ENCODE measurements at places on chromosomes 1 and 21.

DNA sequence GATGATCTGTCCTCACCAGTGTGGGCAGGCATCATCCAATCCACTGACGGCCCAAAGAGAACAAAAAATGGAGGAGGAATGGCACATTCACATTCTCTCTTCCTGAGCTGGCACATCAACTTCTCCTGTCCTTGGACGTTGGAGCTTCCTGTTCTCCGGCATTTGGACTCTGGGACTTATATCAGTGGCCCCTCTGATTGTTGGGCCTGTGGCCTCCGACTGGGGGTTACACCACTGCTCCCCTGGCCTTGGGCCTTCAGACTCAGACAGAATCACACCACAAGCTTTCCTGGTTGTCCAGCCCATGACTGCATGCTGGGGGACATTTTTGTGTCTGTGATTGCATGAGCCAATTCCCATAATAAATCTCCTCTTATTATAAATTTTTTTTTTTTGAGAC, 20.1 kb downstream of the IFNLR1 start:
- no peaks in the 10 kb centered on the region for H3K36me3 ChIP-seq
- no peak overlapping the region for H3K4me3 ChIP-seq
- H3K27me3 ChIP-seq: peaks cover 12% of the 10 kb centered on the region
- H3K27ac ChIP-seq: no peak overlapping the region
- no peaks in the 10 kb centered on the region for H3K4me1 ChIP-seq

- peaks cover 14% of the 10 kb centered on the region for H3K4me1 ChIP-seq
- H3K4me3 ChIP-seq: peak overlapping the region; percentile 76
- H3K27me3 ChIP-seq: no peaks in the 10 kb centered on the region
- DNase-seq: peak; percentile 50
- H3K27ac ChIP-seq: peak overlapping the region; percentile 59
Measured at GRCh38 chr1:24502065-24502708, 449 bp upstream of the RCAN3 start.

- H3K36me3 ChIP-seq: peaks cover 95% of the 10 kb centered on the region
- peak; percentile 95 for DNase-seq
- no peaks in the 10 kb centered on the region for H3K27me3 ChIP-seq
- peaks cover 38% of the 10 kb centered on the region for H3K4me1 ChIP-seq
- no peak overlapping the region for H3K4me3 ChIP-seq
Measured at GRCh38 chr1:26771643-26772321, 16.0 kb upstream of the PIGV start.

DNA sequence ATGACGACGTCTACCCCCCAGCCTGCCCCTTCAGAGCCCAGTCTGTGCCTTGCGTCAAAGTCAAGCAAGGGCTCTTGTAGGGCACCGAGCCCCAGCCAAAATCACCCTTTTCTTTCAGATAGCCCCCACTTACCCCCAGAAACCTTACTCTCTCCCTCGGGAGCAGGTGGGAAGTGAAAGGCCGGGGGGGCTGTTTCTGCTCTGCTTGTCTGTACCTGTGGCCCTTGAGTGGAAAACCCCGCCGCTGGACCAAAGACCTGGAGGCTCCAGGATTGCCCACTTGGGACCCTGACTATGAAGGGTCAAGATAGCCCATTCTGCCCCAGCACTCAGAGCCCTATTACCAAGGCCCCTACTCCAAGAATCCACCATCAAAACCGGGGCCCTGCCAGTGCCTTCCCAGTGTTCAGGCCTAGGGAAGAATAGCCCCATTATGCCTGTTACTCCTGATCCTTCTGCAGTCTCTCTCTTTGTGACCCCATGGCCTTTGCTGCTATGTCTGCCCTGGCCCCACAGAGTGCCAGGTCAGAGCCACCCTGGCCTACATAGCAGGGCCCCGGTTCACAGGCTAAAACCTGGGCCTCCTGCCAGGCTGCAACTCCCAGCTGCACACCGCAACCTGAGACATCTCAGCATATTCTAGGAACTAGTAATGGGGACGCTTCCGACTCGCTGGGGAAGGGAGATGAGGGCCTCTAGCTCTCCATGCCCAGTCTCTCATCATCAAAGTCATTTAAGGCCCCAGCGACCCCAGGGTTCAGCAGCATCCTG, 22.2 kb upstream of the HPDL start:
- peak overlapping the region; percentile 86 for H3K4me3 ChIP-seq
- peak; percentile 30 for DNase-seq
- H3K27ac ChIP-seq: peak overlapping the region; percentile 96

DNA sequence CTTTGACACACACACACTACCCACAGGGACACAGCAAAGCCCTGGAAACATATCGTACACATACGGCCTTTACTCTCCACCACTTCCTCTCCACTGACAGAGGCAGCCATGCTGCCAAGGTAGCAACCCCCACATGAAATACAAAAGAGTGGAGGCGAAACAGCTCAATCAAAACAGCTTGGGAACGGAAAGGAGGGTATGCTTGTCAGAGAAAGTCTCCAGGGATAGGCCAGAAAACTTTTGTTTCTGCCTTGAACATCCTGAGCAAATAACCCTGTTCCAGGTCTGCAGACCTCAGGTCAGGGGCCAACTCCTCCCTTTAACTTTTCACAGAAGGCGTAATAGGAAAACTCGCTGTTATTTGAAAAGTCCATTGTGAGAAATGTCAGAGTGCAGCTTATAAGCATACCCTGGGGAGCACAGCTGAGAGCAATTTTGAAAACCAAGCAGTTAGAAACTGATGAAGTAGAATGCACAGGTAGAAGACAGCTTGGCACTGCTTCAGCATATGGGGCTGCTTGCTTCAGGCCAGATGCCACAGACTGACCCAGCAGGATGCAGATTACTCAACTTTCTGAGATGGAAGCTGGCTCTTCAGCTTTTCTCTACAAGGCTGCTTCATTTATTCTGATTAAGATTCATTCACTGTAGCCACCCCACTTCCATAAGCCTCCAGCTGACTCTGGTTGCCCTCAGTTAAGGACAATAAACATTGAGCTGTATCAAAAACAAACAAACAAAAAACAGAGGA, 18.0 kb downstream of the KIAA0319L start:
- DNase-seq: peak; percentile 9
- no peak overlapping the region for H3K4me3 ChIP-seq
- H3K27me3 ChIP-seq: no peaks in the 10 kb centered on the region
- H3K36me3 ChIP-seq: peaks cover 43% of the 10 kb centered on the region
- H3K27ac ChIP-seq: peak overlapping the region; percentile 49

GRCh38 chr1:24321697-24322469, 2.7 kb downstream of the GRHL3 start:
- no peaks in the 10 kb centered on the region for H3K36me3 ChIP-seq
- no peaks in the 10 kb centered on the region for H3K27me3 ChIP-seq
- H3K4me1 ChIP-seq: peaks cover 64% of the 10 kb centered on the region
- H3K27ac ChIP-seq: peak overlapping the region; percentile 87
- DNase-seq: peak; percentile 95

- no peaks in the 10 kb centered on the region for H3K4me1 ChIP-seq
- H3K27ac ChIP-seq: no peak overlapping the region
- no peak overlapping the region for H3K4me3 ChIP-seq
- H3K27me3 ChIP-seq: peaks cover 22% of the 10 kb centered on the region
- no peak for DNase-seq
Measured at GRCh38 chr1:24984800-24985522, 54.9 kb upstream of the RUNX3 start.

GRCh38 chr21:36694031-36694515, 4.8 kb upstream of the SIM2 start:
- no peak overlapping the region for H3K4me3 ChIP-seq
- no peak for DNase-seq
- H3K36me3 ChIP-seq: no peaks in the 10 kb centered on the region

DNA sequence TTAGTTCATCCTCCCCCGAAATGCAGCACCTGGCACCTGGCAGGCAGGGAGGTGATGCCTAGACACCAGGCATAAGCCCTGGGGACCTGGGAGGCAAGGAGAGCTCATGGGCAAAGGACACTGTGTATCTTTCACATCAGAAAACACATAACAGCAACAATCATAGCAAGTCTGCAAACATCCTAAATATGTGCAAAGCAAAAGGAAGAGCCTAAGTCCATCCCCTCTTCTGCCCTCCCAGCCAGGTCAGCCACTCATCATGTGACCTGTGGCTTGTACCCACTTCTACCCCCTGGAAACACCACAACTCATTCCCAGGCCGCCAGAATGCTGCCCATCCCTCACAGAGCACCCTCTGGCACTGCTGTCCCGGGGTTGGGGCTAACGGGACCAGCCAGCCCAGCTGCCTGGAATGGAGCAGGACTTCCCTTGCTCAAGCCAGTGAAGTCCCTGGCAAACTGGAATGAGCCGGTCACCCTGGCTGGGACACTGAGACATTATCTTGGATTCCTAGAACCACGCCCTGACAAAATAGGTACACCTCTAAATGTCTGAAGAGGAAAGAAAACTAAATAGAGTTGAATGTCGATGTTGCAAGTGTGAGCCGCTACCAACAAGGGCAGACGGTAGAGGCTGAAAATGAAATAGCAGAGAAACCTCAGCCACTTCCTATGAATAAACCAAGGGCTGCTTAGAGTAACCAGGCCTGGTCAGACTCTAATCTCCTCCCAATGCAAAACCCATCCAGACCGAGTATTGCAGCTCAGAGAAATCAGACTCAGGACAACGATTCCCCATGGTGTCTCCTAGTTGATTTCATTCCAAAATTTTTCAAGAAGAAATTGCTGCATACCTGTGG, 29.4 kb downstream of the TMPRSS2 start:
- peak overlapping the region; percentile 10 for H3K4me3 ChIP-seq
- peaks cover 6% of the 10 kb centered on the region for H3K36me3 ChIP-seq
- peaks cover 14% of the 10 kb centered on the region for H3K27me3 ChIP-seq
- DNase-seq: peak; percentile 5
- H3K4me1 ChIP-seq: peaks cover 19% of the 10 kb centered on the region

- H3K36me3 ChIP-seq: no peaks in the 10 kb centered on the region
- no peaks in the 10 kb centered on the region for H3K4me1 ChIP-seq
- H3K27ac ChIP-seq: no peak overlapping the region
- no peaks in the 10 kb centered on the region for H3K27me3 ChIP-seq
- DNase-seq: peak; percentile 16
Measured at GRCh38 chr21:31524140-31524539, 135.4 kb upstream of the SOD1 start.

DNA sequence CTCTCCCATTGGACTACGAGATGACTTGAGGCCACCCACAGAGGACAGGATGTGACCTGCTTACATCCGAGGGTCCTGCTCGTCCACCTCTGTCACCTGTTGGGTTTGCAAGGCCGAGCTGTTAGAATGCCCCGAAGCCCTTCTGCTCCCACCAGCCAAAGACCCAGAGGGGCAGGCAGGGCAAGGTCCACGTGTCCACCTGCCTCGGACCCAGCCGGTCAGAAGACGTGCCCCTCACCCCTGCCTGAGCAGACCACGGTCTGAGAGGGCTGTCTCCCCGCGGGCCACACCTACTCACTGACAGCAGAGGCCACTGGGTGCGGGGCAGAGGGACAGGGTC, 30.3 kb upstream of the TRAPPC10 start:
- H3K27me3 ChIP-seq: no peaks in the 10 kb centered on the region
- H3K27ac ChIP-seq: no peak overlapping the region
- no peaks in the 10 kb centered on the region for H3K4me1 ChIP-seq
- DNase-seq: no peak
- peaks cover 39% of the 10 kb centered on the region for H3K36me3 ChIP-seq

- DNase-seq: peak; percentile 30
- H3K27me3 ChIP-seq: no peaks in the 10 kb centered on the region
- H3K36me3 ChIP-seq: no peaks in the 10 kb centered on the region
- H3K4me1 ChIP-seq: peaks cover 29% of the 10 kb centered on the region
- H3K4me3 ChIP-seq: no peak overlapping the region
Measured at GRCh38 chr1:203649551-203649998, 22.9 kb downstream of the ATP2B4 start.

GRCh38 chr1:55067914-55068313, 28.6 kb downstream of the PCSK9 start:
- H3K36me3 ChIP-seq: peaks cover 76% of the 10 kb centered on the region
- H3K4me1 ChIP-seq: peaks cover 6% of the 10 kb centered on the region
- H3K27ac ChIP-seq: no peak overlapping the region
- no peak for DNase-seq
- H3K4me3 ChIP-seq: no peak overlapping the region

GRCh38 chr1:209886219-209886536, 51.8 kb upstream of the SYT14 start:
- DNase-seq: no peak
- no peak overlapping the region for H3K4me3 ChIP-seq
- no peaks in the 10 kb centered on the region for H3K36me3 ChIP-seq

DNA sequence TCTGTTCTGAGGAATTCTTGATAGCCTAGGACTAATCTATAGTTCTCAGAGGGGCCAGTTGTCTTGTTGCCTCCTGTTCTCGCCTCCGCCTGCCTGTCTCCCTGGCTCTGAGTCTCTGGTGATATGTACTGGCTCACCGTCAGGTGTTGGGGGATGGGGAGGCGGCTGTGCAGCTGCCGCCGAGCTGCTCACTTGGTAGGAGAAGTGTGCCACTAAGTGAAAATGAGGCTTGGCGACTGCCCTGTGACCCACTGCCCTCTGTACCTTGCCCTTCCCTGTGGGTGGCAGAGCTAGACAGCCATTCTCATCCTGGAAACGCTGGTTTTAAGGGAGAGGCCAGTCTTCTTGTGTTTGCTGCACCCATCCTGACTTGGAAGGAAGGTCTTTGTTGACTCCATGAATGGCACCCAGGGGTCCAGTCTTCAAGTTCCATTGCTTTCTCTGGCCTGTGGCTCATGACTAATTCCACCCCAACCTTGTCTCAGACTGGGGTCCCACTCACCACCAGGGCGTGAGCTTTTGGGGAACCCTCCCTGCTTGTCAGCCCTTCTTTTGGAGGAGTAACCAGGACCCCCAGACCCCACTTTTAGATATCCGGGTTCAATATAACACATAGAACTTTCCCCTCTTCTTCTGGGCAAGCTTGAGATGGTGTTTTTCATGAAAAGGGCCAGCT, 120.6 kb downstream of the CACNA1E start:
- no peak overlapping the region for H3K4me3 ChIP-seq
- no peaks in the 10 kb centered on the region for H3K36me3 ChIP-seq
- no peak overlapping the region for H3K27ac ChIP-seq
- H3K4me1 ChIP-seq: no peaks in the 10 kb centered on the region
- peaks cover 37% of the 10 kb centered on the region for H3K27me3 ChIP-seq
- DNase-seq: no peak

GRCh38 chr1:209491897-209492296, 91.6 kb upstream of the CAMK1G start:
- H3K27ac ChIP-seq: no peak overlapping the region
- H3K36me3 ChIP-seq: no peaks in the 10 kb centered on the region
- H3K27me3 ChIP-seq: no peaks in the 10 kb centered on the region

DNA sequence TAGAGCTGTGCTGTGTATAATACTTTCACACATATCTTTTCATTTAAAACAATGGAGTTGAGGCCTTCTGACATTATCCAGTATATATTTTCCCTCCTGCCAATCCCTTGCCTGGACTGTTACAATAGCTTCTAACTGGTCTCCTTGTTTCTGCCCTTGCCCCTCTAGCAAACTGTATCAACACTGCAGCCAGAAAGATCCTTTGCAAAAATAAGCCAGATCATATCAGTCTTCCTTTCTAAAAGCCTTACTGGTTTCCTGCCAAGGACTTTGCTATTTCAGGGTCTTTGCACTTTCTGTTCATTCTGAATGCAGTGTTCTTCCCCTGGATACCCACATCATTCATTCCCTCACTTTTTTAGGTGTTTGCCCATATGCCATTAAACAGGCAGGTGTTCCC, 370.1 kb downstream of the PTBP2 start:
- no peaks in the 10 kb centered on the region for H3K27me3 ChIP-seq
- no peak overlapping the region for H3K4me3 ChIP-seq
- H3K27ac ChIP-seq: no peak overlapping the region
- no peaks in the 10 kb centered on the region for H3K4me1 ChIP-seq
- peaks cover 19% of the 10 kb centered on the region for H3K36me3 ChIP-seq
- DNase-seq: no peak

GRCh38 chr1:2086446-2087078, 36.4 kb downstream of the PRKCZ start:
- no peaks in the 10 kb centered on the region for H3K4me1 ChIP-seq
- no peak for DNase-seq
- no peaks in the 10 kb centered on the region for H3K27me3 ChIP-seq
- H3K4me3 ChIP-seq: no peak overlapping the region
- H3K27ac ChIP-seq: no peak overlapping the region

All from MCF 10A (cell line).